ENCODE measurements at places on chromosomes 1 and 21.

- no peak for DNase-seq
These were observed 25.0 kb upstream of the TSPAN2 start for GRCh38 chr1:115114308-115114707.

GRCh38 chr1:159030877-159031447, 21.3 kb downstream of the IFI16 start:
- no peak for DNase-seq

GRCh38 chr21:45975020-45975666, 6.4 kb upstream of the COL6A1 start:
- DNase-seq, result peak; percentile 77

DNA sequence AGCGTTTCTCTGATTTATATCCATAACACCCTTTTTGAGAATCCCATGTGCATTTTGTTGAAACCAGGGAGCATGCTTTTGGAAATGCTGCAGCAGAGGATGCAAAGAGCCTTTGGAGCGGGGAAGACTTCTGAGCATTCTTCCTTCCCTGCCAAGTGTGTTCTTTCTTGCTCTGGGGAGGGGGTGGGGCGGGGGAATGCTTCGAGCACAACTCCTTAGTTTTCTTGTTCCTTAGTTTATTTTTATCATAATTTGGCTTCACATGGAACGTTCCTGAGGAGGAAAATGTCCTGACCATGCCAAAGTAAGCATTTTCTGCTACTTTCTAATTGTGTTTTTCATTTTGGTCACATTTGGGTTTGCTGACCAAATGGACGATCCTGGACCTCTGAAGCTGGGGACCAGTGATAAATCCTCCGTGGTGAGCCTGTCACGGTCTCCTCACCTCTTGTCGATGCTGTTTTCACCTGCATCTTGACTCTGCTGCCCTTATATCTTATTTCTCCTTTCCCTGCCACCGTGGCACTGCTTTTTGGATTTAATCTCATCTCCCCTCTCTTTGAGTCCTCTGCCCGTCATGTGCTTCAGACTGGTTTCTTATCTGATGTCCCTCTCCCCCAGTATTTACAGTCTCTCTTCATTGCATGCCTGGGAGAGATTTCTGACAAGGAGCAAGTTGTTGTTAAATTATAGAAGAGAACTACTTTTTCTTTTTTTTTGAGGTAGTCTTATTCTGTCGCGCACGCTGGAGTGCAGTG, 2.4 kb downstream of the CTPS1 start:
- DNase-seq, result peak; percentile 35

DNA sequence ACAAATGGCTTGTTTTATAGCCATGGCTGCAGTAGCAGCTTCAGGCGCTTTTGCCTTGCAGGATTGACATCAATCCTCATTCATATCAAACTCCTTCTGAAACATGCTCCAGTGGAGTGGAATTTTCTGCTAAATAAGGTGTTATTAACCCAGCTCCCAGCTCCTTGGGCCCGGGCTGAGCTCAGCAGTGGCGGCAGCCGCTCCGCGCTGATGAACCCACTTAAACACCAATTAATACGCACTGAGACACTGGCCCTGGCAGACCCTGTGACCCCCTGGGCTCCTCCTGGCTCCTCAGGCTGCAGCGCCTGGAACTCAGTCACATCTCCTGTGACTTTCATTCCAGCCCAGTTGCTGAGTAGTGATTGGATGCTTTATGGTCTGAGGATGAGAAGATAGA, 137.4 kb upstream of the GRIK3 start:
- no peak for DNase-seq
